ENCODE measurements at places on chromosomes 1 and 21.
A peak's percentile ranks its signal among the peaks of the same experiment; 100 is the strongest.

- no peak for DNase-seq
These were observed 152.2 kb upstream of the C1orf105 start for GRCh38 chr1:172268237-172268636.

DNA sequence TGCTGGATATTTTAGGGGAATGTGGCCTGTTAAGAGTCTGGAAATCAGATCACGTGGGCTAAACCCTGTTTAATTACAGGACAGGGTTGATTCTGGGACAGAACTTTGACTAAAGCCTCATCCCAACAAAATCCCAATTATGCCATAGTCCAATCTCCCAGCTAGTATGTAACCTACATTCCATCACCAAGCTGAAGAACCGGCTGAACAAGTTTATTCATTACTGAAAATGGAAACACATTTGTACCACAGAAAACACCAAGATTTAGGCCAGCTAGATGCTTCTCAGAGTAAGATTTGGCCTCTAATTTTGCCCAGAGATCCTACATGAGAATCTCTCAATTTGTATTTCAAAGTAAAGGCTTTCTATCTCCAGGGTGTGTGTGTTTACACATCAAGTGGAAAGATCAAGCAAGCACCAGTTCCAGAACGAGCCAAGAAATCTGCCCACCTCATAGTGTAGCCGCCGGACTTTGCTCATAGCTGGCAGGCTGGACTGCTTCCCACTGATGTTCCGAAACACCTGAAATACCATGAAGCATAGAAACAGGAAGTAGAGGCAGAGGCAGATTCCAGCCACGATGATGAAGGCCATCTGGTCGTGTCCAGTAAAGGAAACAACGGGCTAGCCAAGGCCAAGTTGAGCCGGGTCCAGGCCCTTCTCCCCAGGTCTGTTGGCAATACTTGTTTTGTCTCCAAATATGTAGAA, 86.8 kb downstream of the WLS start:
- DNase-seq: no peak

GRCh38 chr1:235136111-235136510, 7.5 kb upstream of the TOMM20 start:
- DNase-seq: peak; percentile 22

- DNase-seq: no peak
These were observed 119.0 kb downstream of the CNIH3 start for GRCh38 chr1:224735159-224735558.

DNA sequence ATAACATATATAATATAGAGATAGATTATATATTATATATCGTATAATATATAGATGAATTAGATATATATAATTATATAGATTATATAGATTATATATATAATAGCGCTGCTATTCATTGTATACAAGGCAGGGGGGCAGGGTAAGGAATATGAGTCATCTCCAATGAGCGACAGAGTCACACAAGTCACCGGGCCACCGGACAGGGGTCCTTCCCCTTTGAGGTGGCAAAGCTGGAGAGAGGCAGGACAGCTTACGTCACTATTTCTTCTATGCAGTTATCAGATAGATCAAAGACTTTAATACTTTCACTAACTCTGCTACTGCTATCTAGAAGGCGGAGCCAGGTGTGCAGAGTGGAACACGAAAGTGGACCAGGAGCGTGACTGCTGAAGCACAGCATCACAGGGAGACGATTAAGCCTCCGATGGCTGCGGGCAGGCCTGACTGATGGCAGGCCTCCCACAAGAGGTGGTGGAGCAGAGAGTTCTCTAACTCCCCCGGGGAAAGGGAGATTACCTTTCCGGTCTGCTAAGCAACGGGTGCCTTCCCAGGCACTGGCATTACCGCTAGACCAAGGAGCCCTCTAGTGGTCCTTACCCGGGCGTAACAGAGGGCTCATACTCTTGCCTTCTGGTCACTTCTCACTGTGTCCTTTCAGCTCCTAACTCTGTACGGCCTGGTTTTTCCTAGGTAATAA, 2154.7 kb downstream of the MRPL39 start:
- no peak for DNase-seq
